Psoas muscle (tissue), 8 donors: ENCODE measurements at places on chromosomes 4 and X. TPM values are rescaled to one million over a fixed set of nuclear protein-coding genes. Genes with fewer than 3 reads are reported as not detected.

GRCh38 chrX:33133320-33133719 lies 78.0 kb downstream of the DMD start:
- DNase-seq, result no peak

The SPIN4 gene
- 0.62 TPM for total RNA-seq

The SATL1 gene
- not detected for total RNA-seq

GRCh38 chrX:19127649-19128168 lies 5.4 kb upstream of the ADGRG2 start:
- peak; percentile 22 for DNase-seq

The TKTL1 gene
- total RNA-seq, result not detected

- DNase-seq, result peak; percentile 82
These were observed 120.5 kb downstream of the ENPP6 start for GRCh38 chr4:184097241-184097605.

GRCh38 chrX:119990556-119991004 lies 47.0 kb upstream of the NKAP start:
- DNase-seq, result no peak

The BMP3 gene
- total RNA-seq, result not detected

DNA sequence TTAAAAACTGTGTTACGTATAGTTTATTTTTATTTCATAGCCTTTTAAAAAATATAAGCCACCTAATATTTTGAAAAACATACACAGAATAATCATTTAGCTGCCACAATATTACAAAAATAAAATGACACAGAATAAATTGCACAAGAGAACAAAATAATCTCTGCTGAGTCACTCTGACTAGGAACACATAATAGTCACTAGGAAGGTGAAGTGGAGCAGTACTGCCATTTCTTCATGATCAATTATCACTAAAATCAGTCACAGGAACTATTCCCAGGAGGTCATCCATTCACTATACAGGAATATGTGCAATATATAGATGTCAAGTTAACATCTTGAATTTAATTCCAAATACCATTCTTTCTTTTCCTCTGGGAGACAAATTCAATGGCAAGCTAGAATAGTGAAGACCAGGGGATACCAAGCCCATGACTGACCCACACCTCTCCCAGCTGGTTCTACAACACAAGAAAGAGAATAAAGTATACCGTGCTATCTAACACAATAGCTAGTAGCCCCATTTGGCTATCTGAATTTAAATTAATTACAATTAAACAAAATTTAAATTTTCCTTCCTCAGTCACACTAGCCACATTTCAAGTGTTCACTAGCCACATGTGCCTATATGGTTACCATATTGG lies 5.9 kb downstream of the SMIM43 start:
- no peak for DNase-seq

GRCh38 chr4:31908261-31908660 lies 1188.1 kb downstream of the PCDH7 start:
- no peak for DNase-seq

DNA sequence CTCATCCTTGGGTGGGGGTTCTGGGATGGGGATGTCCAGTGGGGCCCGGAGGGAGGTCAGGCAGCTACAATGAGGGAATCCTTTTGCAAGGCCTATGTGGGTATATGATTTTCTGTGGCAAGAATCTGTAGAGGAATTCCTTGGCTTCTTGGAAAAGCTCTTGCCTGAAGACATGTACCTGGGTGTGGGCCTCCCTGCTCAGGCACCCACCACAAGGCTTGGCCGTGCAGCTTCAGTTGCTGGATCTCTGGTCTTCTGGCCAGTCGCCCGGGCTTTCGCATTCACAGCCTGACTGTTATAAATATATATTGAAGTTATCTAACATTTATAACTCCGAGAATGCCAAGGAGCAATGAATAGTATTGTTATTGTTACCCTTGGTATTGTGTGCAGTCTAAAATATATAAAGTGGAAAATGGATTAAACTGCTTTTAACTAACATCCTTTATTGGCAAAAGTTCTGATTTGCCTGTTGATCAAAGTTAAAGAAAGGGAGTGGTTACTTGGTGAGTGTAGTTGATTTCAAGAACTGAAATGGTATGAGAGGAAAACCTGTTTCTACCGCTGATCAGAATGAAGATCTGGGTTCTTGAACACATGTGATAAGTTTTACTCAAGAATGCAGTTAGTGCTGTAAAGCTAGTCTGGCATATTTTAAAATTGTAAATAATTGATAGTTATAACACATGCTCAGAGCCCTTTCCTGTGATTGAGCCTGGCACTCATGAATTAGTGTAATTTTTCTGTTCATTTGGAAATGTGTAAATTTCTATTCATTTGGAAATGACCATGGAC lies 36.0 kb downstream of the PTTG2 start:
- DNase-seq, result no peak

The GPR50 gene
- not detected for total RNA-seq

The FAM236C gene
- not detected for total RNA-seq

The SLC25A6 gene
- 80.1 TPM for total RNA-seq

The ATP1B4 gene
- 7.1 TPM for total RNA-seq

The ADH1B gene
- total RNA-seq, result 98.5 TPM

DNA sequence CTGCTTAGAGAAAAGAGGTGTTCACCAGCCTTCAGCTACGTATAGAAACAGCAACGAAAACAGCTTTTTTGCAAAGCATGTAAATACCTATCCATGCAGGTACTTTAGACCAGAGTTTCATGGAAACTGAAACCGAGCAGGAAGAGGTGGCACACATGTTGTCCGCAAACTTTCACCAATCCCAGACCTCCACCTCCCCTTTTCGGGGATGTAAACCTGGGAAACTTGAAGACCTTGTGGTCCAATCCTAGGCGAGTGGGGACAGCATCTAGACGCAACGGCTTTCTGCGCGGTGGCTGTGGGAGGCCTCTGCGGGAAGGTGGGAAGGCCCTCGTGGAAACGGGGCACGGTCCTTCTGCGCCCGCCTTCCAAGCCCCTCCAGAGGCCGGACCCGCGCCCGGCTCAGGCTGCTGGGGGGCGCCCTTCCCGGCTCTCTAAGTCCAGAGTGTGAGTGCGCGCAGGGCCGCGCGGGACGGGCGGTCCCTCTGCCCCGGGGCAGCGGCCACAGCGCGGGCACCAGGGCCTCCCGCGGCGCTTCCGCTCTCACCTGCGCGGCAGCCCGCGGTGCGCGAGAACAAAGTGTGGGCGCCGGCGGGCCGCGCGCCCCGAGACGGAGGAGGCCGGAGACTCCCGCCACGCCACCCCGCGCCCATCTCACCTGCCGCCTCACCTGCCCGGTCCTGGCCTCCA lies 830 bp upstream of the SHROOM2 start:
- no peak for DNase-seq

- no peak for DNase-seq
These were observed 121.9 kb upstream of the ANK2 start for GRCh38 chr4:112927544-112927943.

The SLC6A14 gene
- total RNA-seq, result not detected

GRCh38 chrX:152850465-152850864 lies 19.6 kb downstream of the NSDHL start:
- DNase-seq, result no peak

DNA sequence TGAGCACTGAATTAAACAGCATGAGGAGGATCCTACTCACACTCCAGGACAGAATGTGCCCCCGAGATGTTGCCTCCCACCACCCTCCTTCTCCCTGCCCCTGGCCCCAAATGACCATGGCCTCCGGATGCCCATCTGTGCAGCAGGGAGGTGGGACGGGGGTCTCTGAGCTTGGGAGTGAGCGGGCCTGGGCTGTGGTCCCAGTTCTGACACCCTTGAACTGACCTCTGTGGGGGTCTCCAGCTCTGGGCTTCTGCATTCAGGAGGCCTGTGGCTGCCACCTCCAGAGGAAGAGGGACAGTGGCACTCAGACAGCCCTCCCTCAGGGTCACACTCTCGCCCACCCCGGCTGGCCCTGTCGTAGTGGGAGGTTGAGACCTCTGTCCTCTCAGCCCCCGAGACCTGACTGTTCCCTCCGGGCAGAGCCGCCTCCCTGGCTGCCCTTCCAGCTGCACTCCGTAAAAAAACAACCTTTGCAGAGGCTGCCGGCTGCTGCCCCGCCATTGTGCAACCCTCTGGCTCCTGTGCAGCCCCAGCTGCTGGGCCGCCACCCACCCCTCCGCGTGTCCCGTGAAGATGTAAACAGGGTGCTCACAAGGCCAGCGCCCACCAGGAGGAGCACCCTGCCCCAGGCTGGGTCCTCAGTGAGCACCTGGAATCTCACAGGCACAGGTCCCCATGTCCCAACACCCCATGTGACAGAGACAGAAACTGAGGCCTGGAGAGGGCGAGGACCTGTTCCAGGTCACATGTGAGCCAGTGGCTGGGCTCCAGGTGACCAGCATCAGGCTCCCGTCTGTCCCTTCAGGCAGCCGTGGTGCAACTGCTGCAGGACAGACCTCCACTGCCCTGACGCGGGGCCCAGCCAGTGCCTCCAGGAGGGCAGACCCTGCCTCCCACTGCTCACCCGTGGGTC lies 39.6 kb downstream of the HTRA3 start:
- DNase-seq, result peak; percentile 80

The ETDB gene
- not detected for total RNA-seq

The PAK3 gene
- total RNA-seq, result 0.71 TPM

The TMEM35A gene
- 0.17 TPM for total RNA-seq

DNA sequence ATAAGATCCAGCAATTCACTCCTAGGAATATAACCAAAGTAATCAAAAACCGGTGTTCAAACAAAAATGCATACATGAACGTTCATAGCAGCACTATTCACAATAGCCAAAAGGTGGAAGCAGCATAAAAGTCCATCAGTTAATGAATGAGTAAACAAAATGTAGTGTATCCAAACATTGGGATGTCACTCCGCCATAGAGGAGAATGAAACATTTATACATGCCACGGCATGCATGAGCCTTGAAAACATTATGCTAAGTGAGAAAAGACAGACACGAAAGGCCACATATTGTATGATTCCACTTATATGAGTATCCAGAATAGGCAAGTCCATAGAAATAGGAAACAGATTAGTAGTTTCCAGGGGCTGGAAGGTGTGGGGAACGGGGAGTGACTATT lies 11.0 kb upstream of the PDLIM3 start:
- no peak for DNase-seq

- no peak for DNase-seq
These were observed 216.0 kb downstream of the PTTG2 start for GRCh38 chr4:38176165-38176564.

GRCh38 chr4:26275281-26275680 lies 45.5 kb upstream of the RBPJ start:
- DNase-seq, result no peak

DNA sequence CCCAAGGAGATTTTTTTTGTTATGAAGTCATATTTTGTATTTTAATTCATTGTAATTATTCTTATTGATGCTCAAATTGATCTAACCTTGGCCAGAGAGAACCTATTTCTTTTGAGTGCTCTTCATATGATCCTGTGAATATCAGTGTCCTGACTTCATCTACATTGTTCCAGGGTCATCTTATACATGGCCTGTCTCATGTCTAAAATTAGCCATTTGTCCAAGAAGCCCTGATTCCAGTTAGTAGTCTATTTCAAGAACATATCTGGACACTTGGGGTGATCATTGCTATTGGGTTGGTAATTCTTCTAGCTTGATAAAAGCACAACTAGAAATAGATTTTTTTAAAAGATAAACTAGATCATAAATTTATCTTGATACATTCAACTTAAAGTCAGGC lies 266.2 kb downstream of the SPRY1 start:
- no peak for DNase-seq

The DCAF12L1 gene
- total RNA-seq, result not detected

DNA sequence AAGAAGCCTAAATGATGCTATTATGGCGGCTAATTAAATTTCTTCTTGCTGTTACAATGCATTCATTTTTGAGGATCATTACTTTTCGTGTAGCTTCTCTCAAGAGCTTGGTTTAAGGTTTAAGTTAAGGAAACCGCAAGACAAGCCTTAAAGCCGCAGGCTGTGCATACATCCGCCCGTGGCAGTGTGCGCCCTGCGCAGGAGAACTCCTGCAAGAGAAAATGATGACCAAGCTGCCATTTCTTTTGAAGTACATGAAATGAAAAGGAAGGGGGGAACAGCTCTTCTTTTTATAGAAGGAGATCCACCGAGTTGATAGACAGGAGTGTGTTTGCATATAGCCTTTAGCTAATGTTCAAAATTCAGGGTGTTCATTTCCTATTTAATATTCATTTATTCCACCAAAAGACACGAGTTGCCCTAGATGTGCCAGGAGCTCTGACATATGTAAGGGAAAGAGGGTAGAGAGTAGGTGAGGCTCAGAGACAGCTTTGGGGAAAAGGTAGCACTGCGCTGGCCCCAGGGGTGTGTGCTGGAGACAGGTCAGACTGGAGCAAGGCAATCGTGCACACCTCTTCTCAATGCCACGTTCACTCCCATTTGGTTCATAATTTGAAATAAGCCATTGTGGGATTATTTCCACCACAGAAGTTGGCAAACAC lies 112.1 kb upstream of the LDB2 start:
- no peak for DNase-seq

GRCh38 chr4:67713529-67714247 lies 12.7 kb upstream of the UBA6 start:
- no peak for DNase-seq

- peak; percentile 72 for DNase-seq
These were observed 6.2 kb upstream of the IQSEC2 start for GRCh38 chrX:53287493-53288138.

DNA sequence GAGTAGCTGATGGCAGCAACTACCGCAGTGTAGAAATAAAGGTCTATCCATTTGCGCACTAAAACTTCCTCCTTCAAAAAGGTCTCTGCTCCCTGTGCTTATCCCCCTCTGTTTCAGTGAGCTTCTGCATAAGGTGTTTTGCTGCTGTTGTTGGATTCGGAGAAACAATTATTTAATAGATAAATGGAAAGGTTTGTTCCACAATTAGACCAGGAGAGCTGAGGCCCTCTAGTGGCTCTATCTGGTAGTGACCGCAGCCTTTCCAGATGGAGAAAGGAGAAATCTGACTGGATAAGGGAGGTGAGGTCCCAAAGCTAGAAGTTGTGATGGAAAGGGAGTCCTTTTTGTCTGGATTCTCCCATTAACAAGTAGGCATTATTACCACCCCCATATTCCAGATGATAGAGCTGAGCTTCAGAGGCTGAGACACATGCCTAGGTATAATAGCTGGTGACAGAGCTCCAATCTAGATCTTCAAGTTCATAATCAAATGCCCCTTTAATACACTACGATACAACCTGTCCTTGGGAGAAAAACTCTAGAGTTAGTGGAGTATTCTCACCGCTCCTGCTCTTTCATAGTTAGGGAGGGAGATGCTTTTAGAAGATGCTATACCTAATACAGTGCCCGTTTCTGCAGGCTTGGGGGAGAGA lies 5.1 kb upstream of the GABRQ start:
- peak; percentile 27 for DNase-seq

GRCh38 chr4:151811403-151811802 lies 50.6 kb upstream of the GATB start:
- no peak for DNase-seq

GRCh38 chrX:85988353-85988752 lies 59.0 kb downstream of the CHM start:
- no peak for DNase-seq

DNA sequence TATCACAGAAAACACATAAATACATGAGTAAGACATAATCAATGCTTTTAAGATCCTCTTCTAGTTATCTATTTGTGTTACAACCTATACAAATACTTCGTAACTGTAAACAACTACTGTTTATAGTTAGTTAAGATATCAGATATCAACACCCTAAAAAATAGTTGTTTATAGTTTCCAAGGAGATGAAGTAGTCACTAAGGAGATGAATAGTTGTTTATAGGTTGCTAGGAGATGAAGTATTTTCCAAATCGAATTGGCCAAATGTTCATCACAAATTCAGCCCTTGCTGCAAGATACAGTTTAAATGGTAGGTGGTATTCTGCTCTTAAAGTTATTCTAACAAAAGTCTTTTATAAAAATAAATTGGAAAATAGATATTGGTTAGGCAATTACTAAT lies 618.2 kb upstream of the PCDH10 start:
- no peak for DNase-seq

- DNase-seq, result no peak
These were observed 194.0 kb upstream of the CASK start for GRCh38 chrX:42117318-42117717.
